Upper lobe of left lung (tissue), 6 donors: ENCODE measurements at places on chromosomes 5 and 9. TPM values are rescaled to one million over a fixed set of nuclear protein-coding genes. Genes with fewer than 3 reads are reported as not detected.

GRCh38 chr5:85170183-85170582 is 785.5 kb upstream of the EDIL3 start:
- H3K27me3 ChIP-seq = no peaks in the 10 kb centered on the region
- H3K27ac ChIP-seq = no peak overlapping the region
- DNase-seq = no peak
- no peaks in the 10 kb centered on the region for H3K36me3 ChIP-seq
- H3K4me1 ChIP-seq = no peaks in the 10 kb centered on the region

DNA sequence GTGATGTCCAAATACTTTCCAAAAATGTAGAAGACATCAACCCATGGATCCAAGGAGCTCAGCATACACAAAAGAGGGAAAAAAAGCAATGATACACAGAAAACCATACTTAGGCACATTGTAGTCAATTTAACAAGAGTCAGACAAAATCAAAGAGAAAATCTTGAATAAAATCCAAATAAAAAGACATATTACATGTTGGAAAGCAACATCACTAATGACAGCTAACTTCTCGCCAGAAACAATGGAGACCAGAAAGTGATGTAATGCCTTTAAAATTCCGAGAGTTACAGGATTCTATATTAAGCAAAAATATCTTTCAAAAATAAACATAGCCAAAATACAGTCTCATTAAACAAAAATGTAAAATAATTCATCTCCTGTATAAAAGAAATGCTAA is 79.8 kb upstream of the SLCO4C1 start:
- H3K4me3 ChIP-seq = no peak overlapping the region
- DNase-seq = no peak
- no peaks in the 10 kb centered on the region for H3K4me1 ChIP-seq
- no peaks in the 10 kb centered on the region for H3K27me3 ChIP-seq
- H3K27ac ChIP-seq = no peak overlapping the region

GRCh38 chr5:180832638-180833068 is 28.4 kb downstream of the ZFP62 start:
- H3K4me1 ChIP-seq = peaks cover 20% of the 10 kb centered on the region
- H3K36me3 ChIP-seq = peaks cover 17% of the 10 kb centered on the region
- H3K27ac ChIP-seq = peak overlapping the region; percentile 98
- peak overlapping the region; percentile 78 for H3K4me3 ChIP-seq
- no peak for DNase-seq

DNA sequence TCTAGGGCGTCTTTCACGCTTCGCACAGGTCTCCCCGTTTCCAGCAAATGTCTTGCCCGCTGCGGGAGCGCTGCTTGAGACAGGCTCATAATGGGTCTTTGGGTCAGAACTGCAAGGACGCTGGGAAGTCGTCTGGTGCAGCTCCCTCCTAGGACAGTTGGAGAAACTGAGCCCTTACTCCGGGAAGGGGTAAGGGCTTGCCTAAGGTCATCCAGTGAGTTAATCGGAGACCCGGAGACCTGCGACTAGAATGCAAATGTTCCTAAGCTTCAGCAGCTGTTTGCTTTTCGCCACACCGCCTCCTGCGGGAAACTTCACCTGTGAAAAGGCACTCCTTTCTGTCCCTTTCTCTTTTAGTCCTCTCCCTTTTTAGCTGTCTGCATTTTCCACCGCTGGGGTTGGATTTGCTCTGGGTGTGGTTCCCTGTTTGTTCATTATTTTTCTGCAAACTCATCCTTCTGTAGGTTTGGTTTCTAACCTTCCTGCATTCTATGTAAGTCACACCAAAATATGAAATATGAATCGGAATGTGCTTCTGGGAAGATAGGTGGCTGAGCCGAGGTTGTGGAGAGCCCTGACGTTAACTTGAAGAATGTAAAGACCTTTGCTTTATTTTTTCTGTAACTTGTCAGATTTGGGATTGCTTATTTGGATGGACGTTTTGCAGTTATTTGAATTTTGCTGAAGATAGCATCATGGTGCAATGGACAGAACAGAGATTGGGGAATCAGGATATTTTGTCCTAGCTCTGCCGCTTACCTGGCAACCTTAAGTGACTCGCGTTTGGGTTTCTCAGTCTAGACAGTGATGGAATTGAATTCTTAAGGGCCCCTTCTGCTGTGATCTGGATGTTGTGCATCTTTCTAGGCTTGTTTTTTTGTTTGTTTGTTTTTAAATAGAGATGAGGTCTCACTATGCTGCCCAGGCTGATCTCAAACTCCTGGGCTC is 909 bp downstream of the SLC36A1 start:
- peak overlapping the region; percentile 76 for H3K4me3 ChIP-seq
- peak overlapping the region; percentile 54 for H3K27ac ChIP-seq
- peak; percentile 38 for DNase-seq
- H3K27me3 ChIP-seq = no peaks in the 10 kb centered on the region
- H3K4me1 ChIP-seq = peaks cover 7% of the 10 kb centered on the region

GRCh38 chr9:27227192-27227591 is 69.8 kb downstream of the EQTN start:
- no peaks in the 10 kb centered on the region for H3K27me3 ChIP-seq
- H3K4me3 ChIP-seq = no peak overlapping the region
- DNase-seq = no peak

DNA sequence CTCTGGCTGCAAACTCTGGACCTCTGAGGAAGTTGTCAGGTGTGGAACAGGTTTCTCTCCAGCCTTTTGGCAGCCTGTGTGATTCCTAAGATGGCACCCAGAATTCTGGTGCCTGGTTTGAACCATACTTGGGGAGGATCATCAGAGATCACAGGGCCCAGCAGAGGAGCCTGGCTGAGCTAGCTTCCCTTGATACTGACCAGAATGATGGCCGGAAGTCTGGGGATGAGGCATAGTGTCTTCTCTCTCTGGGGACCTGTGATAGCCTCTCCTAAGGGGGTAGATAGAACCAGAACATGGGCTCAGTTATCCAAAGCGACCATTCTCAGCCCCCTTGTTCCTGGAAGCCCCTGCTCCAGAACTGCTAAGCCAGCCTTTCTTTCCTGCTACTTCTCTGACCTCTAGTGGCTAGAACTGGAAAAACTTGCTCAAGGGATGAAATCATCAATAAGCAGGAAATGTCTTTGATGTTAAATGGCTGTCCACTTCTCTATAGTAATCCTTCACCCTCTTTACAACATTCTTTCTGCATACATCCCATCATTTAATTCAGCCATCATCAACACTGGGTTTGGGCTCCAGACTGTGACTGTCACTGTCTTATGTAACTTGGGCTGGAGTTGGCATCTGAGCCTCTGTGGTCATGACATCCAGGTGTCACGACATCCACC is 55.1 kb downstream of the C9orf152 start:
- H3K27ac ChIP-seq = peak overlapping the region; percentile 13
- H3K4me1 ChIP-seq = peaks cover 67% of the 10 kb centered on the region
- H3K27me3 ChIP-seq = no peaks in the 10 kb centered on the region
- no peak overlapping the region for H3K4me3 ChIP-seq
- no peaks in the 10 kb centered on the region for H3K36me3 ChIP-seq

DNA sequence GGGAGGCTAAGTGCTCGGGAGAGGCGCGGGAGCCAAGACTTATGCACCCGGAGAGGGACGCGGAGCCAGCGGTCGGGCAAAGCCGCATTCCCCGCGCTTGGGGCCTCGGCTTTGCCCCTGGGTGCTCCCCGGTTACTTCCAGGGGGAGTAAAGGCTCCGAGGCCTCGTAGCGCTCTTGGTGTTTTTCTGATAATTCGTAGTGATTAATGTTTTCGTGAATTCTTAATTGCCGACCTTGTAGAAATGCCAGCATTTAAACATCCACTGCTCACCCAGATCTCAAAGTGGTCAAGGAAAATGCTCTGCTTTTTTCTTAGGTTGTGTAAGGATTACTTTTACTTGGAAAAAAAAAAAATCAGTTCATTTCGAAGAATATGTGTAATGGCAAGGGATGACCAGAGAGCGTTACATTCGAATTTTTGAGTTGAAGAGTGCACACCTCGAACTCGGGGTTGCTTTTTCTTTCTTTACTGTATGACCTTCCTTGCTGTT is 654 bp upstream of the TUT7 start:
- DNase-seq = no peak
- peak overlapping the region; percentile 90 for H3K4me3 ChIP-seq
- no peaks in the 10 kb centered on the region for H3K36me3 ChIP-seq
- H3K4me1 ChIP-seq = peaks cover 31% of the 10 kb centered on the region
- H3K27me3 ChIP-seq = no peaks in the 10 kb centered on the region
- H3K27ac ChIP-seq = peak overlapping the region; percentile 94

- no peak for DNase-seq
- no peak overlapping the region for H3K27ac ChIP-seq
- no peaks in the 10 kb centered on the region for H3K36me3 ChIP-seq
- H3K27me3 ChIP-seq = no peaks in the 10 kb centered on the region
- H3K4me1 ChIP-seq = peaks cover 53% of the 10 kb centered on the region
These were observed 1.6 kb downstream of the NPR3 start for GRCh38 chr5:32712481-32713360.

The PCDHGC5 gene
- 5.3 TPM for total RNA-seq

The PPP3R2 gene
- total RNA-seq = not detected

The ENTPD8 gene
- not detected for total RNA-seq

The RAI14 gene
- total RNA-seq = 51.3 TPM

The MAP1B gene
- total RNA-seq = 59.4 TPM

DNA sequence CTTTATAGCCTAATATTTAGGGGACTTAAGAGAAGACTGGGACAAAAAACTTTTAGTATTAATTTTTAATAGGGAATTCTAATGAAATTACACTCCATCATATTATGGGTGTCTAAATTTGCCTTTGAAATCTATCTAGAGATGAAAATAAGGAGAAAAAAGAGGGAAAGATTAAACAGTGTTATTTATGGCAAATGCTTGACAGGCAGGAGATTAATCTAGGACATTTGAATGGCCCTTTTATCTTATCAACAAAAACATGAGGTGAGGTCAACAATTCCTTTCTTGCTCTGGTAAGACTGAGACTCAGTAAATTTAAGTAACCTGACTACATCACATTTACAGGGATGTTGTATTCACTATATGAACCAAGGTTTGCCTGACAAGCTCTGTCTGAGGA is 852.8 kb upstream of the CTNND2 start:
- H3K27ac ChIP-seq = no peak overlapping the region
- no peak for DNase-seq
- H3K4me1 ChIP-seq = no peaks in the 10 kb centered on the region

DNA sequence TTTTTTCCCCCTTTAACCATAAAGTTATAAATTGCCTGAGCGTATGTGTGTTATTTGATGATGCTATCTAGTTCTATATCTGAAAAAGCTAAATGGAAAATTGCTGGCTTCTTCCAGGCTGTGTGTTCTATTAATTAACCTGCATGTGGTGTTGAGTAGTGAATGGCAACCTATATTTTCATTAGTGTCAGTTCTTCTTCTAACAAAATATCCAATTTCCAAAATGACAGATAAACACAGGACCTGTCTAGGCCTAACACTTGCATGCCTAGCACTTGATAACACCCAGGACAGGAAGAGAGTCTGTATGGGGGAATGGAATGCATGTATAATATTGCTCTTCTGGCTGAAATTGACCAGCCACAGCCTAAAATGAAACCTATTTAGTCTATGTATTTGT is 91.7 kb downstream of the CD180 start:
- DNase-seq = no peak
- H3K27ac ChIP-seq = no peak overlapping the region
- H3K4me1 ChIP-seq = no peaks in the 10 kb centered on the region

GRCh38 chr9:78626971-78627370 is 330.0 kb downstream of the PSAT1 start:
- no peak for DNase-seq
- no peak overlapping the region for H3K27ac ChIP-seq
- H3K36me3 ChIP-seq = no peaks in the 10 kb centered on the region

The IER5L gene
- 14.9 TPM for total RNA-seq

GRCh38 chr5:174371600-174372094 is 326.1 kb downstream of the NSG2 start:
- no peak for DNase-seq
- H3K4me3 ChIP-seq = no peak overlapping the region
- no peaks in the 10 kb centered on the region for H3K4me1 ChIP-seq
- H3K36me3 ChIP-seq = no peaks in the 10 kb centered on the region
- no peaks in the 10 kb centered on the region for H3K27me3 ChIP-seq

DNA sequence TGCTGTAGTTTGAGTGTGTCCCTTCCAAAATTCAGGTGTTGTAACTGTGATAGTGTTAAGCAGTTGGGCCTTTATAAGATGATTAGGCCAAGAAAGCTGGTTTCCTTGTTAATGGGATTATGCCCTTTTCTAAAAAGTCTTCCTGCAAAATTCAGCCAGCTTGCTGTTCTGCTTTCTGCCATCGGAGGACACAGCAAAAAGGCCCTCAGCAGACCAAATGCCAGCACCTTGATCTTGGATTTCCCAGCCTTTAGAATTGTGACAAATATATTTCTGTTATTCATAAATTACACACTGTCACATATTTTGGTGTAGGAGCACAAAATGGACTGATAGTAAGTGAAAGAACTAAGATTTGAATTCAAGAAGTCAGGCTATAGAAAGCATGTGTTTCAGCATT is 203.2 kb downstream of the IZUMO3 start:
- no peaks in the 10 kb centered on the region for H3K27me3 ChIP-seq
- no peak overlapping the region for H3K27ac ChIP-seq
- no peak for DNase-seq
- H3K36me3 ChIP-seq = no peaks in the 10 kb centered on the region
- no peak overlapping the region for H3K4me3 ChIP-seq

GRCh38 chr9:693201-694091 is 148.1 kb upstream of the DMRT1 start:
- H3K4me3 ChIP-seq = no peak overlapping the region
- DNase-seq = no peak
- peaks cover 33% of the 10 kb centered on the region for H3K4me1 ChIP-seq
- H3K27ac ChIP-seq = peak overlapping the region; percentile 64
- H3K27me3 ChIP-seq = no peaks in the 10 kb centered on the region
- no peaks in the 10 kb centered on the region for H3K36me3 ChIP-seq

The PCDHB2 gene
- total RNA-seq = 5.2 TPM

GRCh38 chr5:78090002-78090401 is 204.5 kb downstream of the AP3B1 start:
- no peaks in the 10 kb centered on the region for H3K36me3 ChIP-seq
- H3K4me3 ChIP-seq = no peak overlapping the region
- no peak for DNase-seq
- no peaks in the 10 kb centered on the region for H3K27me3 ChIP-seq
- no peak overlapping the region for H3K27ac ChIP-seq
- H3K4me1 ChIP-seq = no peaks in the 10 kb centered on the region

The UNC5A gene
- 0.20 TPM for total RNA-seq

The SPATA31C1 gene
- not detected for total RNA-seq

GRCh38 chr5:78908173-78909061 is 76.7 kb downstream of the ARSB start:
- peaks cover 16% of the 10 kb centered on the region for H3K4me1 ChIP-seq
- no peaks in the 10 kb centered on the region for H3K36me3 ChIP-seq
- DNase-seq = no peak
- H3K27ac ChIP-seq = peak overlapping the region; percentile 61
- no peaks in the 10 kb centered on the region for H3K27me3 ChIP-seq
- no peak overlapping the region for H3K4me3 ChIP-seq

DNA sequence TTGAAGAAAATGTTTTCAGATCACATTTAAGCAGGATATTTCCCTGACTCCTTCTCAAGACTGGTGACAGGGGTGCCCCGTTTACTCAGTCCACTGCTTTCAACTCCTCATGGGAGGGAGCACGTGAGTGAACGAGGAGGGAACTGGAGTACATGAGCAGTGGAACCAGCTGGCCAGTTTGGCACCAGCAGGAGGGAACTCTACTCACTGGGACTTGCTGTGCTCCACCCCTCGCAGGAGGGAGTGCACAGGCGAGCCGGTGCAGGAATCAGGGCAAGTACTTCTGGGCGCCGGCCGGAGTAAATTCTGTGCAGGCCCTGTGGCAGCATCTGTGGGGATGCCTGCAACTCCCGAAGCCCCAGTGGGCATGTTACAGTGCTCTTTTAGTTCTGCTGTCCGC is 1941.1 kb upstream of the C9orf72 start:
- no peaks in the 10 kb centered on the region for H3K4me1 ChIP-seq
- H3K27me3 ChIP-seq = no peaks in the 10 kb centered on the region
- no peak overlapping the region for H3K27ac ChIP-seq
- no peak overlapping the region for H3K4me3 ChIP-seq
